CD8-positive, alpha-beta T cell (primary cell): ENCODE measurements at places on chromosomes 11 and 22.
A peak's percentile ranks its signal among the peaks of the same experiment; 100 is the strongest.

- no peak for DNase-seq
Measured at GRCh38 chr11:46247090-46247489, 30.4 kb upstream of the CREB3L1 start.

DNA sequence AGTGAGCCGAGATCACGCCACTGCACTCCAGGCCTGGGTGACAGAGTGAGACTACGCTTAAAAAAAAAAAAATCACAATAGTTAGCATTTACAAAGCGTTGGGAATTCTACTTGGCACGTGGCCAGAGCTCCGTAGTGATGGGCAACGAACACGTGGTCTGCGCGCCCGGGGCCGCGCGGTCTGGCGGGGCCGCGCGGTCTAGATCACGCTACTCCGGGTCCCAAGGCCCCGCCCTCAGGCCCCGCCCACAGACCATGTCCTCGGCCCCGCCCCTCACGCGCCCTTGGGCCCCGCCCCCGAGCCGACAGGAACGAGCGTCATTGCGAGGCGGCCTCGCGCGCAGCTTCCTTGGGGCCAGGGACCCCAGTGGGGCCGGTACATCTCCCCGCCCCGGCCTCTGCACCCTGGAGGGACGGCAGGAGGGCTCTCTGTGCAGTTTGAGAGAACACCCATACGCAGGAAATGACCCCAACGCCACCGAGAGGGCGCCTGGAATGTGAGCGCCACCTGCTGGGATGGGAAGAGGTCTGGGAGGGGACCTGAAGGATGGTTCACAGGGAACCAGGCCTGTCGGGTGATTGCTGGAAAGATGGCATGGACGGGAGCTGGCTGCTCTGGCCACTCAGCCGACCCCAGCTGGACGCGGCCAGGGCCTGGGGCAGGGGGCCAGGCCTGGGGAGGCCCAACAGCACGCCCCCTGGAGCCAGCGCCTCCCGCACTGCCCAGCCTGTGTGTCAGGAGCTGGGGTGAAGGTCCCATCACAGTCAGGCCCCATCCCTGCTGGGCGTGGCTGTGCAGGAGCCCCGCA, 2.0 kb upstream of the PTDSS2 start:
- peak; percentile 94 for DNase-seq

DNA sequence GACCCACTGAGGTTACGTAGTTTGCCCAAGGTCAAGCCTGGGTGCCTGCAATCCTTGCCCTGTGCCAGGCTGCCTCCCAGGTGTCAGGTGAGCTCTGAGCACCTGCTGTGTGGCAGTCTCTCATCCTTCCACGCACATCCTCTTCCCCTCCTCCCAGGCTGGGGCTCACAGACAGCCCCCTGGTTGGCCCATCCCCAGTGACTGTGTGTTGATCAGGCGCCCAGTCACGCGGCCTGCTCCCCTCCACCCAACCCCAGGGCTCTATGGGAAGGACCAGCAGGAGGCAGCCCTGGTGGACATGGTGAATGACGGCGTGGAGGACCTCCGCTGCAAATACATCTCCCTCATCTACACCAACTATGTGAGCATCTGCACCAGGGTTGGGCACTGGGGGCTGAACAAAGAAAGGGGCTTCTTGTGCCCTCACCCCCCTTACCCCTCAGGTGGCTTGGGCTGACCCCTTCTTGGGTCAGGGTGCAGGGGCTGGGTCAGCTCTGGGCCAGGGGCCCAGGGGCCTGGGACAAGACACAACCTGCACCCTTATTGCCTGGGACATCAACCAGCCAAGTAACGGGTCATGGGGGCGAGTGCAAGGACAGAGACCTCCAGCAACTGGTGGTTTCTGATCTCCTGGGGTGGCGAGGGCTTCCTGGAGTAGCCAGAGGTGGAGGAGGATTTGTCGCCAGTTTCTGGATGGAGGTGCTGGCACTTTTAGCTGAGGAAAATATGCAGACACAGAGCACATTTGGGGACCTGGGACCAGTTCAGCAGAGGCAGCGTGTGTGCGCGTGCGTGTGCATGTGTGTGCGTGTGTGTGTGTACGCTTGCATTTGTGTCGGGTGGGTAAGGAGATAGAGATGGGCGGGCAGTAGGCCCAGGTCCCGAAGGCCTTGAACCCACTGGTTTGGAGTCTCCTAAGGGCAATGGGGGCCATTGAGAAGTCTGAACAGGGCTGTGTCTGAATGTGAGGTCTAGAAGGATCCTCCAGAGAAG, 1.6 kb downstream of the GSTP1 start:
- no peak for DNase-seq

DNA sequence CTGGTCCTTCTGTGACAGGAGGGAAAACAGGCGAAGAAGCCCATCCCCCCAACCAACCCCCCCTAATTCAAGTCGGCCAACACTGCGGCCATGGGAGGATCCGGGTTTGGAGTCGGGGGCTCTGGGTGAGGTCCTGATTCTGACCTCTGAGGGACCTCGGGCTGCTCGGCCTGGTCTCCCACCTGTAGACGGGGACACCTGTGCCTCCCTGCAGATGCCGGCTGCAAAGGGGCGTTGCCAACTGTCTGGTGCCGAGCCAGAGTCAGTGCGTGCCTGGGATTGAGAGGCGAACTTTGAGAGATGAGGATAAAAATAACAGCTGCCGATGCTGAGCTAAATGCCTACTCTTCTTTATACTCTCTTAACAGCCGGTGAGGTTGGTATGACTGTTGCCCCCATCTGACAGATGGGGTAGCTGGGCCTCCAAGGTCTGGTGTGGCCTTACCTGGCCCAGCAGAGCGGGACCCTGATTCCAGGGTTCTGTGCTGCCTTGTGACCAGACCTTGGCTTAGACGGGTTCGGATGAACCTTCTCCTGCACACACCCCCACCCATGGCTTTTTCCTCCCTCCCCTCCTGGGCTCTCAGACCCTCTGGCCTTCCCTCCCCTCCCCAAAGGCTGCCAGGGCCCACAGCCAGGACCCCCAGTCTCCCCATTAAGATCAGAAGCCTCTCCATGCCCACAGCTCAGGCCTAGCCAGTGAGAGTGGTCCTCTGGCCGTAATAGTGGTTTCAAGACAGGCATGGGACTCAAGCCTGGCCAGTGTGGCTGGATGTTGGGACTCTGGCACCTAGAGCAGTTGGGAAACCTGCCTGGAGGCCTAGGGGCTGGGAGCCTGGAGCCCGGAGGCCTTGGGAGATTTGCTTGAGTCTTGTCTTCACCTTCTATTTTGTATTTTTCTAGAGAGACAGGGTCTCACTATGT, 41.7 kb downstream of the KCNJ4 start:
- DNase-seq: no peak

DNA sequence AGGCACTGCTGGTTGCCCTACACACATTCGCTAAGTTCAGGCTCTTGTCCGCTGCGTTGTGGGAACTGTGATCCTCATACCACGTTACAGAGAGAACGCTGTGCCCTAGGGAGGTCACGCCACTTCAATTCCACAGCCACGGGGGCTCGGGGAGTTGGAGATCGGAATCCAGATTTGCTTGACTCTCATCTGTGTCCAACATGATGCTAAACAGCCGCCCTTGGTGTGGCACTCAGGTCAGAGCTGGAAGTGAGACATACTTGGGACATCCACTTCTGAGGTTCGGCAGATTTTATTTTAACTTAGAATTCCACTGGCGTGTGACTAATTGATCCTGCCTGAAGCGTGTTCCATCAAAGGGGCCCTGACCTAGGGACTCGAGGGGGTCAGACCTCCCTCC, 41.7 kb downstream of the RIBC2 start:
- DNase-seq: no peak

- DNase-seq: no peak
Measured at GRCh38 chr22:41523464-41524221, 20.6 kb downstream of the POLR3H start.
